NCI-H526 treated with DMSO at 0.1 percent for 48 hours (cell line): ENCODE measurements at places on chromosomes 12 and 14.
A peak's percentile ranks its signal among the peaks of the same experiment; 100 is the strongest.

GRCh38 chr14:35855876-35856481, 29.8 kb downstream of the BRMS1L start:
- no peak for DNase-seq

GRCh38 chr12:52993558-52993869, 12.7 kb upstream of the EIF4B start:
- no peak for DNase-seq

DNA sequence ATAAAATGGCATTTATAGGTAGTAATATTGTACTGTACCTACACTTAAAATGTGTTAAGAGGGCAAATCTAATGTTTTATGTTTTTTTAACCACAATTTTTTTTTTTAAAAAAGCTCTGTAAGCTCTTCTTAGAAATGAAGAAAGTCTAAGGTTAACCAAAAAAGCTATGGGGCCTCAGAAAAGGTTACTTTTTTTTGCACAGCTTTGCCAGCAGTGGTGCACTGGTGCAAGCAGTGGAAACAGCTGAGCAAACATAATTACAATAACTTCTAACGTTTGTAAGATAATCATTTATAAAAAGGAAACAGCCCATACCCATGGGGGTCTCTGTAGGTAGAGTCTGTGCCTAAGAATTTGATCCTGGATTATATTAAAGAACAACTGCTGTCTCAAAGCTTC, 85.1 kb upstream of the NID2 start:
- DNase-seq, result peak; percentile 63

DNA sequence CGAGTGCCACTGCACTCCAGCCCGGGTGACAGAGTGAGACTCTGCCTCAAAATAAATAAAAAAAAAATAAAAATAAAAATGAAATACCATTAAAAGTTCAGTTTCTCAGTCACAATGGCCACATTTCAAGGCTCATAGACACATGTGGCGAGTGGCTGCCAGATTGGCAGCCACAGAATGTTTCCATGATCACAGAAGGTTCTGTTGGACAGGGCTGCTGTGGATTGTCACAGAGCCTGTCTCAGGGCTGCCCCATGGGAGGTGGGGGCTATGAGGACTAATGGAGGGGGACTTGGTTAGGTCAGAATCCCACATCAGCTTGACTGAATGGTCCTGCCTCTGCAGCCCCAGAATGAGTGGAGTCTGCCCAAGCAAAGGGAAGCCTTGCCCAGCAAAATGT, 3.8 kb upstream of the PLA2G1B start:
- DNase-seq, result no peak

DNA sequence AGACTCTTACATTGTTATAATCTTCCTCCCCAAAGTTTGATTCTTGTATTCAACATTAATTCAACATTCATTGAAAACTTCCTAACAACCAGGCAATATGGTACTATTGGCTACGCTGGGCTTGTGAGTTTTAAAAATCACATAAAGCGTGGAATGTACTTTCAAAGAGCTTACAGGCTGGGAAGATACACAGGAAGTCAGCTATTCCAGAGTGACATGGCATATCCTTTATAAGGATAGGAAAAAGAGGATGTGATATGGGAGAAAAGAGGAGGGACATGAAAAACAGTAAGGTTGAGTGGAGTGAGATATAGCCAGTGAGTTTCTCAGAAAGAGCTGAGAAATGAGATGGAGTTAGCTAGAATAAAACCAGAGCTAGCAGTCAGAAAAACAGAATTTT, 103.6 kb upstream of the ATF7IP start:
- DNase-seq, result no peak

DNA sequence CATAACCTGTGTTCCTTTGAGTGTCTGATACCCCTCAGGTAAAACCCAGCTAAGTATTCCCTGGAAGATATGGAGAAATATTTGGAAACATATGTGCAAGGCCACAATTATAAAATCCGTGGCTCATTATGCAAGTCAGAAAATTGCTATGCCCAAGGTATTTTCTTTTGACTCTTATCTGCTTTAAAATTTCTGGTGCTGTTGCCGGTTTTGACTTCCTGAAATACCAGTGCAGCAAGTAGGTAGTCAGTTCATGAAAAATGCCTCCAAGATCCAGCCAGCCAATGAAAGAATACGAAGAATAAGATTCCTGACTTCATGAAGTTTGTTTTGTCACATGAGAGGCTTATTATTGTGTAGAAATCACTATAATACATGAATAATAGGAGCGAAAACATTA, 20.2 kb upstream of the FUT8 start:
- DNase-seq, result no peak

- peak; percentile 62 for DNase-seq
Measured at GRCh38 chr14:103111232-103111868, 11.9 kb upstream of the TNFAIP2 start.

- no peak for DNase-seq
Measured at GRCh38 chr14:56709201-56709600, 101.1 kb downstream of the OTX2 start.

- DNase-seq, result no peak
Measured at GRCh38 chr12:11578461-11578993, 70.9 kb upstream of the ETV6 start.

- DNase-seq, result no peak
Measured at GRCh38 chr14:65492266-65492665, 79.7 kb downstream of the FUT8 start.

GRCh38 chr14:99182548-99183250, 89.3 kb downstream of the BCL11B start:
- no peak for DNase-seq

- no peak for DNase-seq
Measured at GRCh38 chr12:44570036-44570583, 306.0 kb downstream of the NELL2 start.

GRCh38 chr14:105227346-105227745, 21.0 kb upstream of the BTBD6 start:
- DNase-seq, result no peak
